SHP77 treated with DMSO at 0.1 percent for 48 hours (cell line): ENCODE measurements at places on chromosomes 2 and 18.

GRCh38 chr2:17319090-17319489 is 199.2 kb downstream of the RAD51AP2 start:
- no peak for DNase-seq

DNA sequence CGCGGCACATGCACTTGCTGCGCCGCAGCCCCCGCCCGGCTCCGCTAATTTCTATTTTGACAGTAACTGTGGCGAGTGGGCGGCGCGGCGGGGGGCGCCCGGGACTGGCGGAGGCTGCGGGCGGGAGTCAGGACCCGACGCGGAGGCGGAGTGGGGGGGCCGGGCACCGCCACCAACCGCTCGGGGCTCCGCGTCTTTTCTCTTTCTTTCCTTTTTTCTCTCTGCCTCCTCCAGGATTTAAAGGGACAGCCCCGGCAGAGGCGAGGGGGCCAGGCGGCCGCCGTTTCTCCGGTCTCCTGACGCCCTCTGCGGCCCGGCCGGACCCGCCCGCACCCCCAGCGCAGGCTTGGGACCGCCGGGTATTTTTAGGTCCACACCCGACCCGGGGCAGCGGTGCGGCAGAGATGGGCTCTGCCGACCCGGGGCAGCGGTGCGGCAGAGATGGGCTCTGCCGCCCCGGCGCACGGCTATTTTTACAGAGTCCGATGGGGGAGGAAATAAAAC is 460 bp upstream of the ZBTB7C start:
- DNase-seq, result no peak

- no peak for DNase-seq
These were observed 148.3 kb downstream of the MEIS1 start for GRCh38 chr2:66582987-66583880.

GRCh38 chr2:46802665-46803546 is 112.7 kb downstream of the MCFD2 start:
- no peak for DNase-seq

DNA sequence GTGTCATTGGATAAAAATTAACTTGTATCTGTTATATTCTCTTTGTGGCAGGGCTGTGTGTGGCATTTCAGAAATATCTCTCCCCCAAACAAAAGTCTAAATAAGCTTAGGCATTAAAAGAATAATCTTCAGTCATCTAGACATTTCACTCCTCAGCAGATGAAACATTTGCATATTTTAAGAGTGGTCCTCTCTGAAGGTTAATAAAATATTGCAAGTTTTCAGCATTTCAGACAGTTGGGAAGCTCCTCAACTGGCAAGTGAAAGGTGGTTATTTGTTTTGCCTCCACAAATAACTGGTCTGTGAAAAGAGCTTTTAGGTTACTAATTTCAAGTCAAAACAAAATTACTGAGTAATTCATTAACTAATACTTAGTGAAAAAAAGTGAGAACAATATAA is 462.6 kb downstream of the EPHA4 start:
- DNase-seq, result no peak

GRCh38 chr2:6421138-6421730 is 444.5 kb downstream of the CMPK2 start:
- DNase-seq, result no peak

- DNase-seq, result no peak
These were observed 776.3 kb upstream of the CDH7 start for GRCh38 chr18:64974391-64975125.

- no peak for DNase-seq
These were observed 247.3 kb downstream of the PTGR3 start for GRCh38 chr18:74961596-74961995.

GRCh38 chr2:175003875-175004729 is 1.1 kb downstream of the CHN1 start:
- no peak for DNase-seq

- DNase-seq, result no peak
These were observed 47.4 kb downstream of the PSD4 start for GRCh38 chr2:113220970-113221708.

DNA sequence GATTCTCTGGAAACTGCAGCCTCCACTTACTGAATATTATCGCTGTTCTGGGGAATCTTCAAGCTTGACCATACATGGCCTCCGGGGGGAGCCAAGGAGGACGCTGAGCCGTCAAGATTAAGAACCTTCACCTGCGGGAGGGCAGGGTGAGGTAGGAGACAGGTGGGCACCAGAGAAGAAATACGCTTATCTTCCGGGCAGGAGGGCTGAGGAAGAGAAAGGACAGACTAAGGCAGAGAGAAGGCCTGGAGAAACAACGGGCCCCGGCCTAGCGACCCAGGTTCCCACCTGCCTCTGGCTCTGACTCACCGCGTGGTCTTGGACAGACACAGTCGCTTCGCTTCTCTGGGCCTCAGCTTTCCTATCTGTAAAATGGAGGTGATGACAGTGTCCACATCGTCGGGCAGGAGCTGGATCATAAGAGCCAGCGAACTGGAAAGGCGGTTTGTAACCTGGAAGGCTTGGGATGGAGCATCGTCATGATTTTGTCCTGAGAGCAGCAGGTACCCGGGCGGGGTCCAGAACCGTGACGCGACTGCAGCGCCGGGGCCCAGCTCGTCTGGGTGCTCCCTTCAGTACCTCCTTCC is 659 bp downstream of the ZNF142 start:
- DNase-seq, result no peak

DNA sequence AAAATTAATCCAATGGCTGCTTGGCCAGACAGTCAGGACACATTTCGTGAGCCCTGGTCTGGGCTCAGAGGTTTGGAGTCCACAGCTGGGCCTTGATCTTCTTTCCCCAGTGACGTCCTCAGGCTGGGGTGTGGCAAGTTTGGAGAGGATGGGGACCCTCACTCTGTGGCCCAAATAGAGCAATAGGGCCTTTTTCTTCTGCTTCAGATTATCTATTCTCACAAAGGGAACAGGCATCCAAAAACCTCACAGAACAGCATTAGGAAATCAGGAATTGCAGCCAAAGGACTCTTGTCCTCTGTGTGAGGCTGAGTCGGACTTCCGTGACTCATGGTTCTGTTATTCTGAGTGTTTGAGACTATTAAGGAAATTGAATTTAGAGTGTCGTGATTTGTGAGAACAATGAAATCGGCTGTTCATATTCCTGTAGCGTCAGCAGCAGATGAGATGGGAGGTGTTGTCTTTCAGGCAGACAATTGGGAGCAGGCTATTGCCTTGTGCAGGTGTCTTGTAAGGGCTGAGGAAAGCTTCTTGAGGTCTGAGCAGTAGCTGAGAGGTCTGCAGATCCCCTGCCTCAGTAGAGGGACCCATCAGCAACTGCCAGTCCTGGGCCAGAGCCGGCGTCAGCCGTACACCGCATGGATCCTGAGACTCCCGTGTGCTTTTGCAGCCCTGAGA is 113.8 kb downstream of the SH3RF3 start:
- DNase-seq, result no peak

DNA sequence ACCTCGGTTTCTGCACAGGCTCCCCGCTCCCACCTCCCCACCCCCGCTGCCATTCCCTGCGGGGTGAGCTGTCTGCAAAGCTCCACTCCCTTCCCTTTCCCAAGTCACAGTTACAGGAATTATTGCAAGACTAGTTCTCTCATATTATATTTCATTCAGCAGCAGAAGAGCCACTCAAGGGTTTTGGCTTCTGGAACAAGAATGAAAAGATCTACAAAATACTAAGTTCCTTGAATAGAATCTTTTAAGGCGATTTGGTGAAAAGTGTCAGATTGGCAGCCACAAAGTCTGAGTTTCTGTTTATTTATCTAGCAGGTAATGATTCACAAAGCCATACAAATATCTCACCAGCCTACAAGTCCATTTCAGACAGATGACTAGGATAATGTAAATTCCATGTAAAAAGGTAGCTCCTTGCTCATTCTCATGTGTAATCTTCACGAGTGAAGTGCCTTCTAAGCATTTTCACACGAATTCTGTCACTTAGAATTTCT is 221.9 kb upstream of the RBBP8 start:
- DNase-seq, result no peak

GRCh38 chr2:181193550-181193949 is 213.1 kb downstream of the UBE2E3 start:
- no peak for DNase-seq

GRCh38 chr2:28002181-28002580 is 111.7 kb downstream of the BABAM2 start:
- DNase-seq, result no peak

DNA sequence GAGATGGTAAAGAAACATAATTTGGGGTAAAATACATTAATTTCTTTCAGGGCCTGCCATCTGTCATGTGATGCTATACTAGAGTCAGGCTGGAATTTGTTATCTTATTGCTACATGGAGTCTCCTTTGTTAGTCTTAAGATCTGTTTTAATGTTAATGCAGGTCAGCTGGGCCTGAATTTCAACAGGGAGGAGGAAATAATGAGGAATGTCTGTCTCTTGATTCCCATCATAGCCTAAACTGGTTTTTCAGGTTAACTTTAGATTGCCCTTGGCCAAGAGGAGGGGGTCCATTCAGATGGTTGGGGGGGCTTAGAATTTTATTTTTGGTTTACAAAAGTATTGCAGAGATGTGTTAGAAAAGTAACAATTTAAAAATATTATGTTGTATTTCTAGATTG is 19.0 kb upstream of the FEZ2 start:
- DNase-seq, result no peak

DNA sequence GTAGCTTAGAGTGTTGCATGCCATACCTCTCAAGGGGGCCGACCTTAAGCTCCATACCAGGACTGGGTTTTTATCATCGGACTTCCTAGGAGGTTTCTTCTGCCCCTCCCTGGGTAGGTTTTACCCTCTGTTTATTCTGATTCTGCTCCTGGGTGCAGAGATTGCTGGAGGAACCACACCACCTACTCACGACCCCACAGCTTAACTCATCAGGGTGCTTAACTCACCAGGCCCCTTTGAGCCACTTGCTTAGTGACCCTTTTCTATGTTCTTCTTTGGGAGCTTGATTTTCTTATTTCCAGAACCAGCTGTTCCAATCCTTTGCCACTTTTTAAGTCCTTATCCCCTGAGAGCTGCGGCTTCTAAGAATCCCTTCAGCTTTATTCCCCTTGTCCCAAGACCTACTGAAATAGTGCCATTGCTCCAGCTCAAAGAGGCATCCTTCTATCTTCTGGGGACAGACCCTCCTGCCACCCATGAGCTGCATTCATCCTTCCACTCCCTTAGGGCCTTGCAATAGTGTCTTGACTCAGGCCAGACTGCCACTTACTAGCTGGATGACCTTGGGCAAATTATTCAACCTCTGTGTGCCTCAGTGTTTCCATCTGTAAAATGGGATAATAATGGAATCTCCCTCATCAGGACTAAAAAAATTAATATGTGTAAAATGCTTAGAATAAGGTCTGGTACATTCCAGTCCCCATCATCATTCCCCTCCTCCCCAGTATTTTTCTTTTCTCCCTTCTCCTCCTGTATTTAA is 5.8 kb downstream of the OXER1 start:
- DNase-seq, result no peak

- DNase-seq, result no peak
These were observed 7.3 kb upstream of the VAPA start for GRCh38 chr18:9906481-9906880.

GRCh38 chr2:21438949-21439348 is 315.2 kb downstream of the TDRD15 start:
- no peak for DNase-seq

DNA sequence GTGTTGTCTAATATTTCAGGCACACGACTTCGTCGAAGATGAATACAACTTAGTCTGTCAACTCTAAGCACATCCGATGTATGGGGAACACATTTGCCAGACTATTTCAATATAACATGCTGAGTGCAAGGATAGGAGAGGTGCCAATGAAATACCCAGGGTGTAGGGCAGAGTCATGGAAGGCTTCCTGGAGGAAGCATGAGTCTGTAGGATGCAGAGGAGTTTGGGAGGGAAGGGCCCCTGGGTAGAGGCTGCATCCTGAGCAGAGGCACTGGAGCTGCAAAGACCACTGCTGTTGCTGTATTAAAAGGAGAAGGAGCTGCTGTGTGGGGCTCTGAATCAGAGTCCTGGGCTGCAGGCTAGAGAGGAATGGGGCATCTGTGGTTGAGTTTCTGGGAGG is 89.9 kb downstream of the ASAP2 start:
- DNase-seq, result no peak

DNA sequence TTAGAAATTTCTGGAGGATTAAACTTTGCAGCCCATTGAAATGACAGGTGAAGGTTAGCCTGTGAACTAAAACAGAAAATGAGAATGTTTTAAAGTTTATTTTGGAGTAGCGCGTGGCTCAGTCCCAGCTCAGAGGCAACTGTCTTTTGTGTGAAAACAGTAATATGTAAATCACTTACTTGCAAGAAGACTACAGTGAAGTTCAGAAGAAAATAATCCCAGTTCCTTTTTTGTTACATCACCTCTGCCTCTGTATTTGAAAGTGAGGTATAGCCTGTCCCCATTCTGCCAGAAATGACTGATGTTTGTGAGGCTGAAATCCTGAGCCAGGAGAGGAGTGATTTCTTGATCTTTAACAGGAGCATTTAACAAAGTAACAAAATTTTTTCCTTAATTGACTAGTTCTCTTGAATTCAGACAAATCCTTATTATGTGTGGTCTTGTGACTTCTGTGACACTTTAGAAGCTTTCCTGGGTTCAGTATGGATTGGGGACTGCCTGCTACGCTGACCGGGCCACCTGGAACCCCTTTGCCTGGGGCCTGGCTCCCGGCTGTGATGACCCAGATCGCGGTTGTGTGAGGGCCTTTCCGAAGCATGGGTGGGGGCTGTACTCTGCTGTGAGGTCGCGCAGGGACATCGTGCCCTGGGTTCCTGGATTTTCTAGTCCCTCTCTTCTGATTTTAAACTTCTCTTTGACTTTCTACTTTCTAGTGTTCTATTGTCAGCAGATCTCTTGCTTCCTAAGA is 24.3 kb downstream of the TRAPPC12 start:
- no peak for DNase-seq

GRCh38 chr2:6924924-6925409 is 7.8 kb downstream of the RNF144A start:
- DNase-seq, result no peak

DNA sequence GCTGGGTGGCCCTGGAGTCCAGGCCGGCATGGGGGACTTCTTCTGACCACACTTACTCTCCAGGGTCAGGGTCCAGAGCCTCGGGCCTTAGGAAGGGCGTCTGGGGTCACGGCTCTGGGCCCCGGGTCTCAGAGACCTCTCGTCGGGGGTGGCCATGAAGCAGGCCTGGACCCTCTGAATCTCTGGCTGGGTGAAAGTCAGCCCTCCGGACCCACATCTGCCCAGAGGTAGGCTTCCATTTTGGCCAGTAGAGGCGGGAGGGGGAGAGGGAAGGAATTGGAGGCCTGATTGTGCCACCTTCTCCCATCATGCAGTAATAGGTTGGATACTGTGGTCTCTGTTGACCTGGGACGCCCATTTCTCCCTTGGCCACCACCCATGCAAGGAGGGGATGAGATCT is 125.3 kb upstream of the GPC1 start:
- DNase-seq, result no peak

GRCh38 chr2:168730344-168730743 is 72.1 kb upstream of the NOSTRIN start:
- DNase-seq, result no peak

DNA sequence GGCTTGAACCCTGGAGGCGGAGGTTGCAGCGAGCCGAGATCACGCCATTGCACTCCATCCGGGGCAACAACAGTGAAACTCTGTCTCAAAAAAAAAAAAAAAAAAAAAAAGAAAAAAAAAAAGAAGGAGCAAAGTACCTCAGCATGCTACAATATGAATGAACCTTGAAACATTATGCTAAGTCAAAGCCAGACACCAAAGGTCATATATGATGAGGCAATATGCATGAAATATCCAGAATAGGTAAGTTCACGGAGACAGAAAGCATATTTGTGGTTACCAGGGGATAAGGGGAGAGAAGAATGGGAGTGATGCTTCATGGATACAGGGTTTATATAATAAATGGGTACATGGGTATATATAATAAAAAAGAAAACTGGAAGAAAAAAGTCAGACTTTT is 93.3 kb downstream of the PRELID3A start:
- no peak for DNase-seq

GRCh38 chr2:218815244-218815637 is 16.4 kb downstream of the PRKAG3 start:
- DNase-seq, result no peak
